ENCODE measurements at places on chromosomes 4 and X.

DNA sequence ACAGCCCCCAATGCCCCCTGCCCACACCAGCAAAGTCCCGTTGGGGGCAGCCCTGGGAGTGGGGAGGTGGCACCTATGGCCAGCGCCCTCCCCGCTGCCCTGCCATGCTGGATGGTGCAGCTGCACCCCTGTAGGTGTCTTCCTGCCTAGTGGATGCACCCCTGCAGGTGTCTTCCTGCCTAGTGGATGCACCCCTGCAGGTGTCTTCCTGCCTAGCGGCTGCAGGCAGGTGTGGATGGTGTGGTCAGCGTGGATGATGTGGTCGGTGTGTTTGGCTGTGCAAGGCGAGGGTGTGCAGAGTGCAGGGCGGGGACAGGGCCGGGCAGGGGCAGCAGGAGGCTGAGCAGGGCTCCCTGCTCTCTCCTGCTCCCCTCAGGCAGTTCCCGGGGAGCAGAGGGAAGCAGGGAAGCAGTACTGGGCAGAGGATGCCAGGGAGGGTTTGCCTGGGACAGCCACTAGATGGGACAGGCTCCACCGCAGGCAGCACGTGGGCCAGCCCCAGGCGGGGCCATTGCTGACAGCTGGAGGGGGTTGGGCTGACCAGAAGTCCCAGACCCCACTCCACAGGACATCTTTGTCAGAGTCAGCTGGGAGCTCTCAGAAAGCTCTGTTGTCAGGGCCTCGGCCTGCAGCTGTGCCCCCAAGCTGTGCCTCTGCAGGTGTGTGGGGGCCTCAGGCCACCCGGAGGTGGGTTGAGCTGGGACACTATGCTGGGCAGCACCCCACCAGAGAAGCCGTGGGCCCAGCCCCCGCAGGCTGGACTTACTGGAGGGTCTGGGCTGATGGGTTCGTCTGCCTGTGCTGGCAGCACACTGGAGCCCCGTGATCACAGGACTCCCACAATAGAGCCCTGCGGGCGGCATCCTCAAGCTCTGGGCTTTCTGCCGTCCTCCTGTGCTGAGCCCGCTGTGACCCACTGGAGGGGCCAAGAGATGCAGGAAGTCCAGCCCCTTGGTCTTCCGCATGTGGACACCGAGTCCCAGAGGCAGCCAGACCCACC lies 23.7 kb downstream of the DOK7 start:
- no peak for DNase-seq

DNA sequence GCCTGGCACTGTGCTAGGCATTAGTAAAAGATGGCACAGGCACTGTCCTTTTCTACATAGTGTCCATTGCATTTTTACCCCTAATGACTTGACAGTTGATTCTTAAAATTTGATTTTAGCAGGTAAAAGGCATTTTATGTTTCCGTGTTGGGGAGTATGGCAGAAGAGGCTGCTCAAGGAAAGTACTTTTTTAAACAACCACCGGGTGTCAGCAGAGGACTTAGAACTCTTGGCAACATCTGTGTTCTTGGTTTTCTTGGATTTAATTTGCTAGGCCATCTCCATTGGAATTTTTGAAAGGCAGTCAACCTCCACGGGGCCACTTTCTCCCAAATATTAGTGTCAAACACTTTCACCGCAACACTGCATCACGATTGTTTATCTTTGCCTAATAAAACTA lies 102.9 kb downstream of the TSPAN7 start:
- no peak for DNase-seq

DNA sequence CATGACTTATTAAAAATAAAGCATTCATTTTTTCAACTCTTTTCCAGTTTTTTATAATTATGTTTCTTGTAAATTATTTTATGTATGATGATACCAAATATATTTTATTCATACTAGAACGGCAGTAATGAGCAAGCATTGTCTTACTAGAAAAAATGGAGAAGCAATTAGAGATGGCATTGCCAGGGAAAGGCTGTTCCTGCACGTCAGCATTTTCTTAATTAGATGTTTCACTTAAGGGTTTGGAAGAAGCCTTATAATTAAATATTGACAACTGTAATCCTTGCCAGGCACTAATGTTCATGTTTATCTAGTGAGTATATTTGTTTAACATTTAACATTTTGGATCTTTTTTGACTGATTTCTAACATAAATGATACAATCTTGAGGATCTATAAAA lies 16.6 kb downstream of the FAM149A start:
- no peak for DNase-seq

- no peak for DNase-seq
Measured at GRCh38 chrX:56618323-56618722, 54.9 kb downstream of the UBQLN2 start.

GRCh38 chrX:10244915-10245622 lies 88.3 kb downstream of the CLCN4 start:
- DNase-seq, result no peak

GRCh38 chr4:184750926-184751584 lies 17.2 kb upstream of the CENPU start:
- no peak for DNase-seq

DNA sequence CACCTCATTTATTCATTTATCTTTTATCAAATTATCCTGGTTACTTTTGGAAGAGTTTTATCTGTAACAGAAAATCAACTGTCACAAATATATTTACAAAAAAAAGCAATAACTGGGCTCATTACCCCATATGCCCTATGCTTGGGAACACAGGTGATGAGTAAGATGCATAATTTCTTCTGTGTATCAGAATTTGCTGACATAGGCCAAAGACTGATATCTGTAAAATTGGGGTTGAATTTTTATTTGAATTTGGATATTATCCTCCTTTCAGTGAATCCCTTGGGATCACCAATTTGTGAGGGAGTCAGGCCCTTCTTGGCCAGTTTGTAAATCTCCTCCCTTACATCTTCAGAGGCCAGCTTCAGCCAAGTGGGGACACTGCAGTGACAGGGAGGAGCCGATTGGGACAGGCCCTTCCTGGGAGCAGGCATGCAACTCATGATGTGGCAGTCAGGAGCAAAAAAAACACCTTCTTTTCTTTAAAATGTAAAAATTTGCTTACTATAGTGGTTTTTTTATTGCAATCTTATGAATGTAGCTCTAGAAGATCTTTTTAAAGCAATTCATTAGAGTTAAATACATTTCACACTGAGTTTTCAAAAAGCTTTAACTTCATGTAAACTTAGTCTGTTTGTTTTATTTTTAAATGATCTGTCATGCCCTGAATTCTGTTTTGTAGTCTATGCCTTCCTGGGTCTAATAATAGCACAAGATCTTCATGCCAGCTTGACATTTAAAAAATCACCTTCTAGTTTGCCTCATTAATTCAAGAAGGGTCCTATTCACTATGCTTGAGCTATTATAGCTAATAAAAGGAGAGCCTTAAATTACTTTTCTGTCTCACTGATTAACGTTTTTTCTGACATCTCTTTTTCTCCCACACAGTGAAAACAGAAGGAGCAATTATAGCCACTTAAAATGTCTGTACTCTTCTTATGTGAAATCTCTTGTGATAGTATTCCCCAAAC lies 136.6 kb upstream of the SPRY1 start:
- no peak for DNase-seq

- DNase-seq, result no peak
Measured at GRCh38 chr4:89521826-89522225, 214.2 kb upstream of the GPRIN3 start.

DNA sequence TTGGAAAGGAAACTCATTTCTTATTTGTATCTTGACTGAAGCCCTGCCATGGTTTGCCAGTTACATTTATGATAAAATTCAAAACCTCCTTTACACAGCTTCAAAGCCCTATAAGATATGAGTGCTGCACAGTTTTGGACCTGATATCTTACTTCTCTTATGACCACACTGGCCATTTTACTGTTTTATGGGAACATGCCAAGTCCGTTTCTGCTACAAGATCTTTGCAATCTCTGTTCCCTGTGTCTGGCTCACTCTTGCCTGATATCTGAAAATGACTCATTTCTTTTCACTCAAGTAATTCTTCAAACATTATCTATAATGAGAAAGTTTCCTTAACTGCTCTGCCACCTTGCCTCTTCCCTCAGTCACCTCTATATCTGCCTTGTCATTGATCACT lies 247.3 kb downstream of the SPOCK3 start:
- no peak for DNase-seq
